Natural killer cell treated with Interleukin-12 subunit alpha and Interleukin-12 subunit beta and Interleukin-15 and Interleukin-18, amount 100 ng/mL, for 72 hours (primary cell): ENCODE measurements at places on chromosomes 7 and 10. TPM values are rescaled to one million over a fixed set of nuclear protein-coding genes. Genes with fewer than 3 reads are reported as not detected.

GRCh38 chr10:54799506-54799905, 1.5 kb downstream of the PCDH15 start:
- no peak for DNase-seq

The ACSM6 gene
- total RNA-seq: not detected

GRCh38 chr10:122498521-122498920, 37.2 kb downstream of the HTRA1 start:
- DNase-seq: no peak

- peak; percentile 31 for DNase-seq
These were observed 9.0 kb downstream of the EIF4H start for GRCh38 chr7:74183142-74183541.

DNA sequence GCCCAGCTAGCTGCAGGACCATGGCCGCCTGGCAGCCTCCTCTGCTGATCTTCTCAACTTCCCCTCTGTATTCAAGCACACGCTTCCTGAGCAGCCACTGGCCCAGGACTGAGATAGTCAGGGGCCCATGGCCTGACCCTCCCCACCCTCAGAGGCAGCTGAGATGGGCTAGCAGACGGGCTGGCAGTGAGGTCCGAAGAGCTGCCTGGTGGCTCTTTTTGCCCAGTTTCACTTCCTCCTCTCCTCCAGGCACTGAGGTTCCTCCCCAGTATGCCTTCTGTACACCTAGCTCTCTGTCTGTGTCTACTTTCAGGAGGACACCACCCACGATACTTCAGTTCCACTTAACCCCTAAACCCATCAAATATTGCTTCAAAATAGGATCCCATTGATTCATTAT, 395.6 kb downstream of the TNS3 start:
- DNase-seq: no peak

DNA sequence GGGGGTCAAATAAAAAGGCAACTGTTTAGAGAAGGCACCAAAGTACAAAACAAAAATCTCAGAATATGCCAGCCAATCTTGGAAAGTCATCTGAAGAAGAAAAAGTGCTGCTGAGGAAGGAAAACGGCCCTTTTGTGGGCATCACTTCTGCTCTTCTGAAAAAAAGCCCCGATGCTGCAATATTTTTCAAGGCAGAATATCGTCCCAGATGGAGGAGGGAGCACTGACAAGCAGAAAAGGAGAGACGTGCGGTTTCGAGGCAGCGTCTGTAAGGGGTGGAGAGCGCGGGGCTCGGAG, 959 bp upstream of the ATRNL1 start:
- DNase-seq: no peak

DNA sequence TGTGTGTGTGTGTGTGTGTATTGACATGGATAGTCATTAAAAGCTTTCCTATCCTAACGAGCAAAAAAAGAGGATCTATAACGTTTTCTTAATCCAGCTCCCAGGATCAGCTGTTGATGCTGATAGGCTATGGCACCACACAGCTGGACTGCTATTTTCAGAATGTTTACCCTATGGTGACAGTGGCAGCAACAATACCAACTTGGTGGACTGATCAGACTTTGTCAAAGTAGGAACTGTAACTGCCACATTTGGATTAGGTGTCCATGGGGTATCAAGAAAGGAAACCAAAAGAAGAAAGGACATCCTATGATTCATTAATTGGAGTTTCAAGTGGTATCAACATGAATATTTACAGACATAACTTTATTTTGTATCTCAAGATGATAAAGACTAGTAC, 2.7 kb upstream of the CLEC5A start:
- DNase-seq: no peak

- DNase-seq: no peak
These were observed 206.5 kb upstream of the CNTNAP2 start for GRCh38 chr7:145909991-145910513.

GRCh38 chr7:21722371-21722770, 179.5 kb downstream of the DNAH11 start:
- DNase-seq: no peak

- no peak for DNase-seq
These were observed 19.4 kb downstream of the MMP21 start for GRCh38 chr10:125756196-125756595.

DNA sequence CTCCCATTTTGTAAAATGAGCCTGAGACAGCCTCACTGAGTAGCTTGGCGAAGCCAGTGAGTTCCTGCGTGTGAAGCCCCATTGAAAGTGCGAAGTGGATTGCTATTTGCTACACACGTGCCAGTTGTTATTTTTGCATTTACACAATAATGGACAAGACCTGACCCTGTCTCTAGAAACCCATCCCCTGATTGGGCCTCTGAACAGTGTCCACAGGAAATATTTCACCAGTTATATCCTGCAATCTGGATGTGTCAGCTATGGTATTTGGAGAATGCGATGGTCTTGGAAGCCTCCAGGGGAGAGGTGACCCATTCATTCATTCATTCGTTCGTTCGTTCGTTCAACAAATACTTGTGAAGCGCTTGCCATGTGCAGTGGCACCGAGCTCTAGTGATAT, 37.1 kb downstream of the COL13A1 start:
- no peak for DNase-seq

The ATP6V0A4 gene
- total RNA-seq: 0.98 TPM

DNA sequence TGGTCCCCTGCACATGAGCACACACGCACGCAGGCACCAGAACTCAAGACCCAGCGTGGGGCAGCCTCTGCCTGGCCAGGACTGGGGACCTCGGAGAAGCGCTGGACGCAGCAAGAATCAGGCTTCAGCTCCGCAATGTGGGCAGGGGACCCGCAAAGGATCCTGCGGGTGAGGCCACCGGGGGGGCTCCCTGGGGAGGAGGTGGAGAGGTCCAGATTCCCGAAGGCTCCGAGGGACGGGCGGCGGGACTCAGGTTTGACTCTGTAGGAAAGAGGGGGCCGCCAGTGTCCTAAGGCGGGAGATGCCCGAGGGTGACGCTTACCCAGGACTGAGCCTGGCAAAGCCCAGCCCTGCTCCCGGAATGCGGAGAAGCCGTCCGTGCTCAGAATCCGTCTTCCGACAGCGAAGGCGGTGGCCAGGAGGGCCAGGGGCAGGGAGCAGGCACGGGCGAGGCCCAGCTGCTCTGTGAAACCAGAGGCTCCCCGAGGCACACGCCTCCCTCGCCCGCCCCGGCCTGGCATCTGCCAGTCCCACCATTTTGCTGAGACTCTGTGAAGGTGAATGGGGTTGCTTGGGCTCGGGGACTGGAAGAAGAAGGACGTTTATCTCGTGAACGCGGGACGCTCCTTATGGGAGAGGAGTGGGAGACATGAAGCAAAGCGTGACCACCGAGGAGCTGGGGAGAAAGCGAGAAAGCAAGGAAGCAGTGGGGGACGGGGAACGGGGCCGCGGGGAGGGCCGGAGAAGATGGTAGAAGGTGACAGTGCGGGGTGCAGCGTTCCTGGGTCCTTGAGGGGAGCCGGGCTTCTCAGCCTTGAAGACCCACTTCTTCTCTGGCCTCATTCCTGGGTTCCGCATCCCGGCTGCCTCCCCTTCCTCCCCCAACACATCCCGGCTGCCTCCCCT, 489.2 kb downstream of the PTPRN2 start:
- no peak for DNase-seq

DNA sequence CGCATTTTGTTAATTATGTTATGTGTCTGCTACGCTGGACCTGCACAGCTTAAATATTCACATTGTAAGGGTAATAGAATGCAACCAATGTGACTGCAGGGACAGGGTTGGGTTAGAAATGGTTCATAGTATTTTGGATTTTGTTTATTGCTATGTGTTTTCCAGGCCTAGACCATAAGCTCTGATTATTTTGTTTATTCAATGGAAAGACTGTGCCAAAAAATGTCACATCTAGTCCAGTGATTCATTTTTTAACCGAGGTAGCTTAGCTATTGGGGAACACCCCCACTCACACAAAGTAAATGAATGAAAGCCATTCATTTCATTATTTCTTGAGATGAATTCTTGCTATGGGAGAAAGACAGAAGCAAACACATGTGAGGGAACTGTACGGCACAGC, 516.5 kb upstream of the ANKRD30A start:
- no peak for DNase-seq

DNA sequence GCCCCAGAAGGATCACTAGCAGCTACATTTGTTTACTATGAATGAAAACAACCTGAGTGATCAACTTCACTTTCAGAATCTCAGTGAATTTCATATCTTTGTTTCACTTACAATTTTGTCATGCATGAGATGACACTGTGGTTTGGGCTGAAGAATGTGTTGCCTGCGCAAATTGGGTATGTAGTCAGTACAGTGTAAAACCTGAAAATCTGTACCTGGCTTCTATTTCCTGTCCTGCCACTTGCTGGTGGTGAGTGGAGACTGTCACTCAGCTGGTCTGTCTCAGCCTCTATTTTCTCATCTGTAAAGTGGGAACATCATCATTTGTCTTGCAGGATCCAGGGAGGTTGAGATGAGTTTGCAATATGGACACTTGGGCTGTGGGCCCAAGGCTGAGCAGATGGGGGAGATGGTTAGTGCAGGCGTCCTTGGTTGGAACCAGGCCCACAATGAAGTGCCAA, 118.0 kb downstream of the WDFY4 start:
- no peak for DNase-seq

DNA sequence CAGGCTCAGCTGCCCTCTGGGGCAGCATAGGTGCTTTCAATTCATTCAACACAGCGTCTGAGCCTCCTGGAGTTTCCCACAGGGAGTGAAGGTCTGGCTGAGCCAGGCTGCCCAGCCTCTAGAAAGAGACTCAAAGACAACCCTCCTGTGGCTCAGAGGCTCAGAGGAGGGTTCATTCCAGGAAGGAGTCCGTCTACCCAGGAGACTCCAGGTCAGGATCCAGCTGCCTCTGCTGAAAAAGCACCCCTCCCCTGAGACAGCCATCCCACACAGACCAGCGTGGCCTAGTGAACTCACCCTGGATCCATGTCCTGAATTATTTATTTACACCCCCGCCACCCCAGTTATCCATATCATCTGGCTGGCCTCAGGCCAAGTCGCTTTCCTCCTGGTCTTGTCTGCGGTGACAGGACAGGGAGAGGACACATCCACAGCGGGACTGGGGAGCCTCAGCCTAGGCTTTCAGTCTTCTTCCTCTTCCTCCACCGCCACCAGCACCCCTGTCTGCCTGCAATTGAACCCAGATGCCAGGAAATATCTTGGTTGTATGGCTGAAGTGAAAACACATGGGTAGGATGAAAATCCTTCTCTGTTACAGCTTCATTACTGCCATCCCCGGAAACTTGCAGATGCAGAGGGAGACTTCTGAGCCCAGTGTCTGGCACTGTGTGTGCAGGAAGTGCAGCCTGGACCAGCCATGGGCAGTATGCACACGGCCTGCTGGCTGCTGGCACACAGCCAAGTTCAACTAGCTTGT, 44.0 kb upstream of the COL13A1 start:
- DNase-seq: no peak

DNA sequence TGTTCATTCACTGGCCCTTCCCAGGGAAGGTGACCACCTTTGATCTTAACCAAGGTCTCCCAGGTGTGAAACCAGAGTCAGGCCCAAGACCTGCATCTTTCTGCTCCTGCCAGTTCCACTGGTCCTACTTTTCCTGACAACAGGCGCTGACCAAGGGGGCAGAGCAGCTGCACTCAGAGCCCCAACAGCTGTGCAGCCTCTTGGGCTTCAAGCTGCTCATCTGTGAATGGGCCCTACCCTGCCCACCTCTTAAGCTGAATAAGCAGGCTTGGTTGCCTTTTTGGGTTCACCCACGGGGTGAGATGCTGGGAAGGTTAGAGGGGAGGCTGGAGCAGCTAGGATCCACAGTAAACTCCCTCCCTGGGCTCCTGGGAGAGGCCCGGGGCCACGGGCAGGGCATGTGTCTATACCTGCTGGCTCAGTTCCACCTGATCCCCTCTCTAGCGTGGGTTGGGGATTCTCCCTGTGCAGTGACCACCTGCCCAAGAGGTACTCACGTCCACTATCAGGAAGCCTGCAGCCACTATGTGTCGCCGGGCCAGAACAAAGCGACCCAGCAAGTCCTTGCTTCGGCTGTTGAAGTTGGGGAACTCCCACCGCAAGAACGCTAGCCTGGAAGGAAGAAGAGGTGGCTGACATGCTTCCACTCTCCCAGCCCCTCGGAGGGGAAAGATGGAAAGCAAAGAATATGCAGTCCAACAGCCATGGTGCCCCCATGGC, 10.6 kb downstream of the TBRG4 start:
- DNase-seq: no peak

DNA sequence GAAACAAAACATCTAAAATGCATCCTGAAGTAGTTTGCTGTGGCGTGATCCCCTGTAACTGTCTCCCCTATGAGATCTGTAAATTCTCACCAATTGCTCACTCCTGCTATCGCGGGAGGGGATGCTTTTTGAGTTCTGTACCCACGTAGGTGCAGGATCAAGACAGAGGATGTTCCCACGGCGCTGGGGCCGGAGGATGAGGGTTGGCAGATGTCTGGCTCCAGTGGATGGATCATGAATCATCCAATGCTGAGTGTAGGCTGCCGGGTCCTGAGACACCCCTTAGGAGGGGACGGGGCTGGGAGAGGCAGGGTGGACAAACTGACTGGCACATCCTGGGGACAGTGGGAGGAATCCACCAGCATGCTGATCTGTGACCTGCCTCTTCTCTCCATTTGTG, 224.4 kb downstream of the USP6NL start:
- DNase-seq: no peak

- no peak for DNase-seq
These were observed 46.5 kb upstream of the ITGB8 start for GRCh38 chr7:20284003-20284770.
